ENCODE measurements at places on chromosomes 5 and 9. TPM values are rescaled to one million over a fixed set of nuclear protein-coding genes. Genes with fewer than 3 reads are reported as not detected.

Gene RALGPS1
- polyA plus RNA-seq: 18.2 TPM

Gene ZNF462
- polyA plus RNA-seq: 31.1 TPM

Gene RECK
- 11.6 TPM for polyA plus RNA-seq

Gene DEPDC1B
- polyA plus RNA-seq: 35.8 TPM

DNA sequence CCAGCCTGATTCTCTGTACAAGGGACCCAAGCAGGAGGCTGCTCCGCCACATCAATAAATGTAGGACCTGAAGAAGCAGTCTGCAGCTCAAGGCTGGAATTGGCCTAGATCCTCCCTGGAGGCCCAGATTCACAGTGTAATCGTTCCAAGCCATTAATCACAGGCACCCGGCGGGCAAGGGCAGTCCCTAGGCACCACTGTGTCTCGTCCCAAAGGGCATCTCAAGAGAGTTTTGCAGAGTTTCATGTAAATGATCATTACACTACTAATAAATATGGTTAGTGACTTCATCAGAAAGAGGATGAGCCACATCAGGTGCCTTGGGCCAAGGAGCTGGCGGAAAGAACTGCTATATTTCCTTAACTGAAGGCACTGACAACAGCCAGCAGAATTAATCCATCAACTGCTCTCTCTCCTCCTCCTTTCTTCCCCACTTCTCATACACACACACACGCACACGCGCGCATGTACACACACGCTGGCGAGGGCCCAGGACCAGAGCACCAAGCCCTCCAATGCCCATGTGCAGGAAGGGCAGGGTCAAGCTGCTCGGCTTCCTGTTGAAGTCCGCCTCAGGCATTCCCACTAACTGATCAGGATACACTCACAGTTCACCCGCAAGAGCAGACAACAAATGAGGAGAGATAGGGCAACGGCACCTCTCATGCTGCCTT is 33.9 kb downstream of the GNAQ start:
- H3K36me3 ChIP-seq: no peaks in the 10 kb centered on the region
- no peaks in the 10 kb centered on the region for H3K27me3 ChIP-seq
- peaks cover 9% of the 10 kb centered on the region for H3K4me1 ChIP-seq
- no peak overlapping the region for H3K4me3 ChIP-seq
- DNase-seq: no peak

DNA sequence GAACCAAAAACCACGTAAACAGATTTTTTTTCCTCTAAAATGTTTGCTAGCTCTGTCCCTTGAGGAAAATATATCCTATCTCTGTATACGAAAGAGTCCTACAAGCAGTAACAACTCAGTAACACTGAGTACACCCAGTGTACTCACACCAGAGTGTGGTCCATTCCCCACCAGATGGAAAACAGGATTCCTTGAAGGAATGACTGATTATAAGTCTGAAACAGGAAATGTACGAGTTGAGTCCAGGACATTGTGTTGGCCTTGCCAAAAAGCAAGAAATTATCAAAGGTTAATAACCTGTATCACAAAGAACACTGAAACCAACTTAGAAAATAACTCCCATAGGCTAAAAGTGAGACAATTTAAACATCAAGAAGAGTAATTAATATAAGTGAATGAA is 20.4 kb downstream of the GOLPH3 start:
- no peak overlapping the region for H3K27ac ChIP-seq
- no peak for DNase-seq
- H3K4me3 ChIP-seq: no peak overlapping the region
- no peaks in the 10 kb centered on the region for H3K27me3 ChIP-seq
- H3K36me3 ChIP-seq: no peaks in the 10 kb centered on the region

- H3K36me3 ChIP-seq: no peaks in the 10 kb centered on the region
- peaks cover 29% of the 10 kb centered on the region for H3K4me1 ChIP-seq
- H3K27ac ChIP-seq: peak overlapping the region; percentile 41
- no peaks in the 10 kb centered on the region for H3K27me3 ChIP-seq
These were observed 1.6 kb upstream of the HAPLN1 start for GRCh38 chr5:83721953-83722901.

DNA sequence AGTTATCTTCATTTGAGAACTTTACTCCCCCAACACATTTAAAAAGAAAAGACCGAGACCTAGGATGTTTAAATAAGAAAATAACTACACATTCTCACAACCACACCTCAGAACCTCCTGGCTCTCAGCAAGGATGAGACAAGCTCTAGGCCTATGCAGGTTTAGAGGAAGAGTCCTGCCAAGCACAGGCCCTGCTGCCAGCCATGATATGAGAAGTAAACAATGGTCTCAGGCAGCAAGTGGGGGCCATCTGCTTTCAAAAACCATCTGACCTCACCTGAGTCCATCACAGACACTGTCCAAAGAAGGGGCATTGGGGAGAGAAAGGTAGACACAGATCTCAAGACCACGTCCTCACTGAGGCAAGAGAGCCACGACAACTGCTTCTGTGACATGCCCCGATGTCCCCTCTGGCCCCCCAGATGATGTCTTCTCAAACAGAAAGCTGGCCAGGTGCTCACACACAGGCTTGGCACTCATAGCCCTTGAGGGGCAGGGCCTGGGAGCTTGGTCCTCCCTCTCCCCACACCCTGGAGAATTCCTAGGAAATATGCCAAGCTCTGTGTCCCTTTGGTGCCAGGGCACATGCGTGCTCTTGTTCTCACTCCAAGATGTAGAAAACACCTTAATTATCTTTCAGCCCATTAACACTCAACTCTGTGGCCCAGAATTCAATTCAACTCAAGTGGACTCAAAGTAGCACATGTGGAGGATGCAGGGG is 150.4 kb downstream of the FSTL4 start:
- no peaks in the 10 kb centered on the region for H3K27me3 ChIP-seq
- no peaks in the 10 kb centered on the region for H3K36me3 ChIP-seq
- no peak overlapping the region for H3K27ac ChIP-seq
- H3K4me1 ChIP-seq: no peaks in the 10 kb centered on the region
- no peak for DNase-seq

DNA sequence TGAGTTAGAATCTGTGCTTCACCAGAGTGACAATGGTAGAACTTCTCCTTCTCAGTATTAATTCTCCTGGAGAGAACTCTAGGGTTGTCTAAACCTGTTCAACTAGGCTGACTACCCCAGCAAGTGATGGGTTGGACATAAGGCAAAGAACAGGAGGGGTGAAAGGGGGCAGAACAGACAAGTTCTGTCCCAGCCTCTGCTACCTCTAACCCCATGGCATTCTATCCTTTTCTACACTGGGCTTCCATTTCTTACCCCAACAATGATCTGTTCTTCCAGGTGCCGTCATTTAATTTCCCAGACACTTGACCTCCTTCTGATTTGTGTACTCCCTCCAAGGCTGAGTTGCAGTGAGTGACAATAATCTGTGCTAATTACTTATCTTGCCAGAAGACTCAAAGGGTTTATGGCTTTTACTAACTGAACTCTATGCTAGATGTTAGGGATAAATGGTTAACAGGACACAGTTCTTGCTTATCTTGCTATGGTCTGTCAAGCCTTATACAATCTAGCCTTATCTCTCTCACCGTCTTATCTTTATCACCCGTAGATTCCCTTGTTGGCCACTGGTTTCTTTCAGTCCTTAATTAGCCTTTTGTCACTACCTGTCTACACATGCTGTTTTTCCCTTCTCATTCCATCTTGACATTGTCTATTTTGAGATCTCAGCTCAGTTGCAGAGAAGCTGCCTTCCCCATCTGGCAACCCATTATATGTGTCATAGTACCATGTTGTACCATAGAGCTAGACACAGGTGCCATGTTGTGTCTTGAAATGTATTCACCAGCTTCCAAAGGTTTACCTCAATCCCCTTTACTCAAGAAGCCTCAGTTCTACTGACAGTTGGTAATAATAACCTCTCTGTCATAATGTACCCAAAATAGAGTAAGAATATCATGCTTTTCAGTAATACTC is 10.0 kb upstream of the MATR3 start:
- peaks cover 69% of the 10 kb centered on the region for H3K36me3 ChIP-seq
- no peak overlapping the region for H3K4me3 ChIP-seq
- DNase-seq: no peak
- no peaks in the 10 kb centered on the region for H3K27me3 ChIP-seq
- peaks cover 9% of the 10 kb centered on the region for H3K4me1 ChIP-seq

DNA sequence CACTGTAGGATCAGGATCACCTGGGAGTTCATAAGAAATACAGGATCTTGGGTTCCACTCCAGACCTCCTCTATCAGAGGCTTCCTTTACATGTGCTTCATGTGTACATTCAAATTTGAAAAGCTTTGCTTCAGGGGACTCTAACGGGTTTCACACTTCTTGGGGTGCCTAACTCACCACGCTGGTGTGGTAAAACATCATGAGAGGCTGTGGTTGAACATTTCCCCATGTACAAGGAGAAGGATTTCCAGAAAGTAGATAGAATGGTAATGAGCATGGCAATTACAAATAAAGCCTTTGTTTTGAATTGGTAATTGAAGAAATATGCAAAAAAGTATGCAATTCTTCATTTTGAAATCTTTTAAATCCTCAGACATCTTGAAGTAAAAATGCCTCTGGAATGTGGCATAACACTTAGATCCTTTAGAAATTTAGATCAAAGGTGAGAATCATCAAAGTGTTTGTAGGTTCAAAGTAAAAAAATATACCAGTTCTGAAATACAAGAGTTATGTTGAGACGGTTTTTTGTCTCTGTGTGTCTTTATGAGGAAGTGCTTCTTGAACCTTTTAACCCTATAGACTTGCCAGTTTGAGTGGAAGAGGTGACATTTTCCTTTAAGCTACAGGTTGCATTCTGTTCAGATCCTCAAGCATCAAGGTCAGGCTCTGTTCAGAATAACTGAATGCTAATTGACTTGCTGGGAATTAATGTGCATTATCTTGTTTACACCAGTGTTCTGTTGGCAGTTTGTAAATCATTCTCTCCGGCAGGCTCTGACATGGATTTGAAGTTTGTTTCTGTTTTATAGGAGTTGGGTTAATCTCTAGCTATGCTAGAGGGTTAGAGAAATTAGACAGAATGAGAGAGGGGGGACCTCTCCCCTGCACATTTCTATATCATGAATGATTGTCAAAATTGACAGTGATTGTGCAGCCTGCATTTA is 415.3 kb downstream of the MAN2A1 start:
- H3K4me3 ChIP-seq: no peak overlapping the region
- no peaks in the 10 kb centered on the region for H3K36me3 ChIP-seq

DNA sequence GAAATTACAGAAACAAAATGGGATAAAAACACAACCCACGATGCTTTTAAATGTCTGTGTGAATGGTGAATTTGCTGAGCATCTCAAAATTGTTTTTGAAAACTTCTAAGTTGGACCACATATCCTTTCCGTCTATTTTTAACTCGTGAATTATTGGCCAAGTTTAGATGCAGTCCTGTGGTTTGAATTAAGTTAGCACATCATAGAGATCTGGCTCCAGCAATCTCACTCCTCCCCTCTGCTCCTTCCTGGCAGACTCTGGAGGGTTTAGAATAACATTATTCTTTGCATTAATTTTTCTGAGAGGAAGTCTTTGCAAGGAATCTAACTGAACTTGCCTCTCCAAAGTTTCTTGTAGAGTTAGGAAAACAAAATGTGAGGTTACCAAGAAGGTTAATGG is 14.5 kb upstream of the ANKRD55 start:
- no peaks in the 10 kb centered on the region for H3K4me1 ChIP-seq
- no peaks in the 10 kb centered on the region for H3K27me3 ChIP-seq
- no peak for DNase-seq

- no peaks in the 10 kb centered on the region for H3K36me3 ChIP-seq
- no peak overlapping the region for H3K27ac ChIP-seq
- H3K4me1 ChIP-seq: peaks cover 31% of the 10 kb centered on the region
These were observed 938.6 kb upstream of the WWC1 start for GRCh38 chr5:167352801-167353200.

DNA sequence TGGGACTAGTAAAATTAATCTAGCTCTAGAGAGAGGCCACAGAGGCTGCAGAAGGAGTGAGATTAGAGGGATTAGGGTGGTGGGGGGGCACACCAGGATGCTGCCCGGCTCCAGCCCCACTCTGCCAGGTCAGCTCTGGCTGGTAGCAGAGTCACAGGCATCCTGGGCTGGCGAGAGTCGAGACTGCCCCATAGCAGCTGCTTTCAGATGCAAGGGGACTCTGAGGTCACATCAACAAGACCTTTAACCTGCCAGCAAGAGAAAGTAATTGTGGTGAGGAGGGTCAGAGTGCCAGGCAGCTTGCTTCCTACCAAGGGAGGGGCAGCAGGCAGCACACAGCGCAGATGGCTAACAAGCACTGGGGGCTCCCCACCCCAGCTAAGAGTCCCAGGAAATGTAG is 7.5 kb downstream of the EPB41L4B start:
- H3K27me3 ChIP-seq: no peaks in the 10 kb centered on the region
- peaks cover 62% of the 10 kb centered on the region for H3K4me1 ChIP-seq
- H3K27ac ChIP-seq: no peak overlapping the region
- no peaks in the 10 kb centered on the region for H3K36me3 ChIP-seq
- DNase-seq: no peak

GRCh38 chr5:132321109-132321721 is 27.0 kb downstream of the SLC22A4 start:
- no peak overlapping the region for H3K27ac ChIP-seq
- no peaks in the 10 kb centered on the region for H3K36me3 ChIP-seq
- no peak for DNase-seq
- peaks cover 15% of the 10 kb centered on the region for H3K4me1 ChIP-seq
- no peaks in the 10 kb centered on the region for H3K27me3 ChIP-seq

DNA sequence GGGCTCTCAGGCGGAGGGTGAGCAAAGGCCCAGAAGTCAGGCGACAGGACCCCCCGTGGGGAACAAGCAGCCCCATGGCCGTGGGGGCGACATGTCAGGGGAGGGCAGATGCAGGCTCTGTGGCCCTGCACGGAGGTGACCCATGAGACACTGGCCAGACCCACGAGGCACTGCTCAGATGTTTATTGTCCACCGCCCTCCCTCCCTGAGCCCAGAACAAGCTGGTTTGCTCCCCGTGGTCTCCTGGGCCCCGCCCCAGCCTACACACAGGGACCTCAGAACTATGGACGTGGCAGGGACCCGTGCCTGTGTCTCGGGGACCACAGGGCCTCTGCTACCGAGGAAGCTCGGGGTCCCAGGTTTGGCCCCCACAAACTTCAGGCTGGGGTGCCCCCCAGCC is 1.9 kb downstream of the FUT7 start:
- H3K4me3 ChIP-seq: no peak overlapping the region
- no peaks in the 10 kb centered on the region for H3K36me3 ChIP-seq
- H3K4me1 ChIP-seq: 0 out of 2 replicates have a peak, but pooled peaks cover 3% of the 10 kb centered on the region
- H3K27ac ChIP-seq: no peak overlapping the region
- peaks cover 21% of the 10 kb centered on the region for H3K27me3 ChIP-seq

DNA sequence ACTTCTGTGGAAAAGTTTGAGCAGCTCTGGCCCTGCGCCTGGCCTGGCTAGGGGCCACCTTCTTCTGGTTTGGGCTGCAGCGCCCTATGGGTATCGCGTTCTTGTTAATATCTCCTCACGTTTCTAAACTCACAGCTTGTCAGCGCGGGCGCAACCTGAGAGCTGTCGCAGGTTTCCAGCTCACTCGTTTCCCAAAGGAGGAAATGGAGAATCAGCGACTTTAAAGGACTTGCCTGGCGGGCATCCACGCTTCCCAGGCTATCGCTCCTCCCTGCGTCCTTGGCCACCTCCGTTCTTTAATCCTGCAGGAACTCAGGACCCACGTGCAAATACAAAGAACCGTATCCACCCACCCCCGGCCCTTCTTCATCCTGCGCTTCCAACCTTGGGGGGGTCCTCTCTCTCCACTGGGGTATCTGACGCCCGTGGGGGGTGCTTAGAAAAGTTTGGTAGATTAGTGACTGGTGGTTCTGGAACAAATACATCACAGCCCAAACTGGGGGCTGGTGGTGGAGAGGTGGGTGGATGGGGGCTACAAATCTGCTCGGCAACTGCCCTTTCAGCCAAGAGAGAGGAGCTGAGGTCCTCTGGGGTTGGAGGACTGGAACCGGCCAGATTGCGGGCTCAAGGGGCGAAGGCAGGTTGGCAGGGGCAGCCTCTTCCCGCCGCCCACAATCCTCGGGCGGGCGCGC is 578 bp upstream of the PSAT1 start:
- peak overlapping the region; percentile 100 for H3K27ac ChIP-seq
- H3K27me3 ChIP-seq: no peaks in the 10 kb centered on the region
- H3K4me1 ChIP-seq: peaks cover 31% of the 10 kb centered on the region
- peaks cover 18% of the 10 kb centered on the region for H3K36me3 ChIP-seq
- DNase-seq: peak; percentile 82

Measured in GM23338 (cell line).